ENCODE measurements at places on chromosomes 1 and 21.

GRCh38 chr1:159014851-159015250 is 5.1 kb downstream of the IFI16 start:
- DNase-seq: no peak

GRCh38 chr21:42780617-42781016 is 98.7 kb downstream of the WDR4 start:
- no peak for DNase-seq

DNA sequence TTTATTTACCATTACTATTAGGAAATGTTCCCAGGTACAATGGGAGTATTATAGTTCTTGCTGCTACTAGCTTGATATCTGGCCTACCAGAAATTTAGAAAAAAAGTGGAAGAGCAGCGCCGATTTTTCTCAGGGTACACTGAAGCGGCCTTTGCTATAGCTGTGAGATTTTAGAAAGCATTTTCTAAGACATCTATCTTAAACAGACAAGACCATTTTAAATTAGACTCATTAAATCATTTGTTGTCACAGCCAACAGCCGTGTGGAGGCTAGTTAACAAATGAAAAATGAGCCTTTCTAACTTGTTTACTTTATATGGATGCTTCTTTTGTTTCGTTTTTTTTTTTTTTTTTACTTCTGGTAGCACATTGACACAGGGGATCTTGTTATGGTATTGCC is 183.2 kb upstream of the ZRANB2 start:
- DNase-seq: no peak

DNA sequence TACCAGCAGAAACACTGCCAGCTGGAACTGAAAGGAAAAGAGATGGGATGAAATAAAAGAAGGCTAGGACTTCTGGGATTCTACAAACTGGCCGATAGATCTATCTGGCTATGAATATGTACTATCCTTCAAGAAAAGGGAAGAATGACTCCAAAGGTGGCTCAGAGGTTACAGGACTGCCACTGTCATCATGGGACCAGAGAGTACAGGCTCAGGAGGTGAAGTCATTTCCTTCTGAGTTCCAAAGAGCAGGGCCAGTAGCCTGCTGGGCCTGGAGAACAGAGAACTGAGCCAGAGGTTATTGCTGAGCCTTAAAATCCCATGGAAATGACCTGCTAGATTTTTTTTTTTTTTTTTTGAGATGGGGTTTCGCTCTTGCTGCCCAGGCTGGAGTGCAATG is 27.6 kb downstream of the ZNF496 start:
- no peak for DNase-seq

GRCh38 chr1:158019171-158019868 is 25.9 kb downstream of the KIRREL1 start:
- no peak for DNase-seq
